ENCODE measurements at places on chromosomes 3 and 15.
A peak's percentile ranks its signal among the peaks of the same experiment; 100 is the strongest.

- no peak for DNase-seq
Observed at GRCh38 chr3:114356066-114356465, 62.2 kb downstream of the TIGIT start.

DNA sequence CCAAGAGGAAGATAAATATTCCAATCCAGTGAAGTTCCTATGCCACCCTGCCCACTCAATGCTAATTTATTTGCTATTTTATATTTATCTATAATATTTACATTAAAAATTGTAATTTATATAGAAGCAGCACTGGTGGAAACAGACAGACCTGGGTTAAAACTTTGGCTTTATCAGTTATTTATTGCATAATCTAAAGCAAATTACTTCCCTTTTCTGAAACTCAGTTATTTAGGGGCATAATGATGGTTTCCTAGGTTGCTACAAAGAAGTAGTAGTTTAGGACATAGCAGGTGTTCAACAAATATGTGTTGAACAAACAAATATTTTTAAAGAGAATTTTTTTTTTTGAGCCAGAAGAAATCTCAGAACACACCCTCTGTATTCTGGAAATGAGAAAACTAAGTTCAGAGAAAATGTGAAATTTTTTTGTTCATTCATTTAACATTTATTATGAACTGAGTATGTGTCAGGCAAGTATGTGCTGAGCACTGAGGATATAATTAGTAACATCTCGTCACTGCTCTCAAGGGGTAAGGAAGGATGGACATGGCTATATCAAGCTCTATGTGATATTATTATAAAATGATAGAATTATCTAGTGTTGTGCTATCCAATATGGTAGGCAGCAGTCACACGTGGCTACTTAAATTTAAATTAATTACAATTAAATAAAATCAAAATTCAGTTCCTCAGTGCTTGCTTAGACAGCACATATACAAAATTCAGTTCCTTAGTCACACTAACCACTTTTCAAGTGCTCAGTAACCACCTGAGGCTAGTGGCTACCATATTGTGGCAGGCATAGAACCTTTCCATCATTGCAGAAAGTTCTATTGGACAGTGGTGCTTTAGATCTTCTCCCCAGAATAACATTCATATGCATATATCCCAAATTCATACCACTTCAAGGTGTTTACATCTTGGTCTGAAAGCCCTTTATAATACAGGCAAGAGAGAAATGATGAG is 7.0 kb upstream of the UBE2Q2 start:
- DNase-seq, result no peak

DNA sequence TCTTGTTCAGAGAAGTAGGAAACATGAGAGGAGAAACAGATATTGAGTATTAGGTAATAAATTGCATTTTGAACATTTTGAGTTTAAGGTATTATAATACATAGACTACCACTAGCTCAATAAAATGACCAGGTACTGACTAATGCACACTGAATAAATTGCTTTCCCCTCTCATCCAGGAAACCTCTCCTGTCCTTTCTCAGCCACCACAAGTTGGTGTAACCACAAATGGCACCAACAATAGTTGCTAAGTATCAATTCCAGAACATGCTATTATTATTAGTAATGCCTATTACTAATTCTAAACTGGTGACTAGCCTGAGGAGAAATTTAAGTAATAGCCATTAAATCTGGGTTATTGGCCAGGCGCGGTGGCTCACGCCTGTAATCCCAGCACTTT is 47.3 kb upstream of the XRN1 start:
- DNase-seq, result no peak

GRCh38 chr3:8581806-8582445 is 62.7 kb downstream of the SSUH2 start:
- no peak for DNase-seq

- DNase-seq, result peak; percentile 36
Observed at GRCh38 chr15:40407330-40407990, 1.9 kb downstream of the IVD start.

- no peak for DNase-seq
Observed at GRCh38 chr15:40252438-40253166, 13.7 kb downstream of the PAK6 start.
